Cerebellum (tissue), 4 donors: ENCODE measurements at places on chromosomes 11 and 22. TPM values are rescaled to one million over a fixed set of nuclear protein-coding genes. Genes with fewer than 3 reads are reported as not detected.
A peak's percentile ranks its signal among the peaks of the same experiment; 100 is the strongest.

The OR8G5 gene
- not detected for total RNA-seq

The TUG1 gene
- total RNA-seq, result 103 TPM

The OR51E2 gene
- 0.18 TPM for total RNA-seq

The MMP13 gene
- 0.18 TPM for total RNA-seq

The YPEL4 gene
- total RNA-seq, result 1.8 TPM

The C1QTNF4 gene
- total RNA-seq, result 17.7 TPM

The PKDREJ gene
- total RNA-seq, result under 0.01 TPM

The ARVCF gene
- total RNA-seq, result 64.5 TPM

The TENM4 gene
- total RNA-seq, result 33.4 TPM

The P4HA3 gene
- total RNA-seq, result 0.45 TPM

The RIMBP3B gene
- total RNA-seq, result 0.27 TPM

The FOXRED2 gene
- 16.1 TPM for total RNA-seq

The EMID1 gene
- total RNA-seq, result 8.0 TPM

The RFPL3 gene
- total RNA-seq, result not detected

The DRD4 gene
- total RNA-seq, result 0.64 TPM

The NAALAD2 gene
- 19.2 TPM for total RNA-seq

DNA sequence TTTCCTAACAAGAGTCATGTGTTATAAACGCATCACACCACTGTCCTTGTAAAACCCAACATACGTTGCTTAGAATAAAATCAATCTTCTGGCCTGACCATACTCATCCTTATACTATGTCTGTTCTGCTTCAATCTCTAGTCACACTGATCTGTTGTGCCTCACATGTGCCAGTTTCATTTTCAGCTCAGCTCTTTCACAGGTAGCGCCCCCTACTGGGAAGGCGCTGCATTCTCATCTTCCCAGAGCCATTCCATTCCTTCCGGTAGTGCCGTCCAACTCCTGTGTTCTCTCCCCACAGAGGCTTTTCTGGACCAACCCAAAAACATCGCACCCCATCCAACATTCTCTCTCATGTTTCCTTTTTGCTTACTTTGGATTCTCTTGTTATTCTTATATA is 22.2 kb downstream of the CASP5 start:
- DNase-seq, result no peak

DNA sequence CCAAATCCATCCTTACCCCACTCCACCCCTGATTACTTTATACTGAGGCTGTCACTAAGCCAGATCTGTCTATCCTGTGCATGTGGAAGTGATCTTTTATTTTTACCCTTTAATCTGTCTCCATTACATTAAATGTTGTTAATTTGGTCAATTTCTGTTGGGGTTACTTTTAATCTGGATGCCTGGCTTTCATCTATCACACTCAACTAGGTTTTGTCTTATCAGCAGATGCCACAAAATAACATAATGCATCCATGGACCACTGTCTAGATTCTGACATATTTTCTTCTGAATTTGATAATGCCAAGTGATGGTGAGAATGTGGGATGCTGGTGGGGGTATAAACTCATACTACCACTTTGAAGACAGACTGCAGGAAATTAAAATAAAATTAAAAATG is 108.4 kb downstream of the FDX1 start:
- DNase-seq, result no peak

DNA sequence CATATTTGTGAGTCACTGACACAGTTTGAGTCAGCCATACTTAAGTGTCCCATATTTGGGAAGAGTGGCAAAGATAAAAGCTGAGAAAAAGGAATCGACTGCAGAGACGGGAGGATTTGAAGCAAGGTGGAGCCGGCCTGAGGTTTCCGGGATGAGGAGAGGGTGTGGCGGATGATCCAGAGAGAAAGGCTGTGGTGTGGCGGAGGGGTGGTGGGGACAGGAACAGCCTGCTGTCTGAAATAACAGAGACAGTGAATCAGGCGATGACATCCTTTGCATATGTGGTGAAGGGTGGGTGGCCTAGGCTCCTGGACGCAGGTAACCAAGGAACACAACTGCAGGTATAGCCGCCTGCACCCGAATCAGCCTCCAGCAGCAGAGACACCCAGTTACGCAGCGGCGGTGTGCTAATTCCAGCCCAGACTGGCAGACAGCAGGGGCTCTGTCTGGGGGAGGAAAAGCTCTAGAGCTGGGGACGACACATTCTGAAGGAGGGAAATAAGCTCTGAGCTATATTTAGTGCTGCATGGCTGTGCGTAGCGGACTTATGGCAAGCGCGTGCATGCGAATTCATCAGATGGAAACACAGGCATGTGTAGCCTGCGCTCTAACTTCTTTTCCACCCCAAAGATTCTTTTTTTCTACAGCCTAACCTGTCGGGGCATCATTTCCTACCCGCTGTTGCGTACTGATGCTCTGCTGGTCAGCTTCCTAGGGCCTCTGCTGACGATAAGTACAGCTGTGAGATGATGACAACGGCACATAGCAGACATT is 62.7 kb upstream of the BARX2 start:
- DNase-seq, result no peak

GRCh38 chr22:31627223-31627731 is 34.7 kb downstream of the PISD start:
- DNase-seq, result no peak

- DNase-seq, result no peak
Observed at GRCh38 chr22:49460592-49461281, 366.9 kb downstream of the BRD1 start.

GRCh38 chr11:15300341-15300740 is 185.6 kb downstream of the INSC start:
- DNase-seq, result no peak

GRCh38 chr11:20844630-20845029 is 175.2 kb downstream of the NELL1 start:
- no peak for DNase-seq

GRCh38 chr11:124900464-124900863 is 2.8 kb upstream of the ROBO4 start:
- DNase-seq, result no peak

DNA sequence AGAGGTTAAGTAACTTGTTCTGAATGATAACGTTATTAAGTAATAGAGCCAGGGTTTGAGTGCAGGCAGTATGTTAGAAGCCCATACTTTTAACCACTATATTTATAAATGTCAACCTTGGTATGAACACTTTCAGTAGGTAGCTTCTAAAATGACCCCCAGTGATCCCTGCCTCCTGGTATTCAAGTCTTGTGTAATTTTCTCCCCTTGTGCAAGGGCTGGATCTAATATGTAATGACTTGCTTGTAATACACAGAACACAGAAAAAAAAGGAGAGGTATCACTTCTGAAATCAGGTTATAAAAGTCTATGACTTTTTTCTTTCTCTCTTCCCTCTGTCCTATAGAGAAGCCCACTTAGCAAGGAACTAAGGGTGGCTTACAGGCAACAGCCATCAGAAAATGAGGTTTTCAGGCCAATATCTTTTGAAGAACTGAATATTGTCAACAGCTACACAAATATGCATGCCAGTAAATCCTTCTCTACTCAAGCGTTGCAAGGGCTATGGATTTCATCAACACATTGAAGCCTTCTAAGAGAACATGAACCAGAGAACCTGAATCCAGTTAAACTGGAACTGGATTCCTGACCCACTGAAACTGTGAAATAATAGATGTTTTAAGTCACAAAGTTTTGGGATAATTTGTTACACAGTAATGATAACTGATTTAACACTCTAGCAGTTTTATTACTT is 712.3 kb downstream of the METTL15 start:
- DNase-seq, result no peak

GRCh38 chr11:19091366-19091765 is 25.6 kb upstream of the ZDHHC13 start:
- DNase-seq, result no peak

GRCh38 chr11:7918141-7918540 is 12.9 kb downstream of the OR10A6 start:
- no peak for DNase-seq

DNA sequence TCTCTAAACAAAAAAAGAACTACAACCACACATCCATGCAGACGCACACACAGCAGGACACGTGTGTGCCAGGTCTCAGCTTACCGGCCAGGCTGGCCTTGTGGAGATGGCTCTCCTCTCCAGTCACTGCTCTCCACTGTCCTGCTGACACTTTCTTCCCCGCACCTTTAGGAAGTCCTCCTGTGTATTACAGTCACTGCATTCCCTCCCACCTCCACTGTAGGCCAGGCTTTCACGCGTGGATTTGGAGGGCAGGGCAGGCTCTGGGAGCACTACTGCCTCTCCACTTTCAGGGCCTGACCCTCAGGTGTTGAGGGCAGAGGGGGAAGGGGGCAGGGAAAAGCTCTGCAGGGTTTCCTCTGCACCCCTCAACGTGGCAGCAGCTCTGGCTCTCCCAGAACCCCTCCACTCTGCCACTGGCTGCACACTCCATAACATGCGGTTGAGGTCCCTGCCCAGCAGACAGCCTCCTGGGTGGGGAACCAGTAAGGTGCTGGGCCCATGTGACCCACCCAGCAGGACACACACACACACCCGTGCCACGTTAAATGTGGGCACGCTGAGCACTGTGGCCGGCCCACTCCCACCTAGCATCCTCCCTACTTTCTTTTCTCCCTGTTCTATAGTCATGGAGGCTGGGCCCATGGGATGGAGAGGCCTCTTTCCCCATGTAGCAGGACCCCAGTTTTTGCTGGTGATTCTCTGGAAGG is 107.0 kb upstream of the PITPNB start:
- no peak for DNase-seq

GRCh38 chr22:44449683-44450425 is 48.2 kb downstream of the RTL6 start:
- DNase-seq, result no peak

- DNase-seq, result no peak
Observed at GRCh38 chr11:60528465-60528864, 13.3 kb downstream of the MS4A13 start.

DNA sequence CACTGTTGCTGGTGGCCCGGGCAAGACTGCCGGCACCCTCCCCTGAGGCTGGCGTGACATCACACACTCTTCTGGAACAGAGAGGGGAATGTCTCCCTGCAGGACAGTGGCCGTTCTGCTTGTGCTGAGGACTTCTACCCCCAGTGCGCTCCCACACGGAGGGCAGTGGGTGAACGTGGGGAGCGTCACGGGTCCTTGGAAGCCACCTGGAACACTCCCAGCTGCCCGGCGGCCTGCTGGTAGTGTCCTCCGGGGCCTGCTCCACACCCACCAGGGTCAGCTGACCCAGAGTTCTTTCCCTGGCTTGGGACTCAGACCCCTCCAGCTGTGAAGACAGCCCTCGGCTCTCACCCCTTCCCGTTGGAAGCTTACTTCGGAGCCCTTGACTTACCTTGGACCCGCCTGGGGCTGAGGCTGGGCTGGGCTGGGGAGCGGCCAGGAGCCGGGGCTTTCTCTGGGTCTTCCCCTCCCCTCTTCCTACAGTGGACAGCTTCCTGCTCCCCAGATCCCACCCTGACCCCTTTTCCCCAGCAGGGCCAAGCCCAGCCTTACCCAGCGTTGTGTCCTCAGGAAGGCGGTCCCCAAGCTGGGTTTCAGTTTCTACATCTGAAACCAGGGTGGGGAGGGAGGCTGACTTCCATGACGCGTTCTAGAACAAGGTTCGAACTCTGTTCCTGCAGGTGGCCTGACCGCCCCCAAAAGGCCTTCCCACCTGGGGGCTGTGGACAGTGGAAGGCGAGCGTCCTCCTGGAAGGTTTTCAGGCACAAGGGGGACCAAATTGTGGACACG is 14.8 kb upstream of the GAL start:
- DNase-seq, result no peak

DNA sequence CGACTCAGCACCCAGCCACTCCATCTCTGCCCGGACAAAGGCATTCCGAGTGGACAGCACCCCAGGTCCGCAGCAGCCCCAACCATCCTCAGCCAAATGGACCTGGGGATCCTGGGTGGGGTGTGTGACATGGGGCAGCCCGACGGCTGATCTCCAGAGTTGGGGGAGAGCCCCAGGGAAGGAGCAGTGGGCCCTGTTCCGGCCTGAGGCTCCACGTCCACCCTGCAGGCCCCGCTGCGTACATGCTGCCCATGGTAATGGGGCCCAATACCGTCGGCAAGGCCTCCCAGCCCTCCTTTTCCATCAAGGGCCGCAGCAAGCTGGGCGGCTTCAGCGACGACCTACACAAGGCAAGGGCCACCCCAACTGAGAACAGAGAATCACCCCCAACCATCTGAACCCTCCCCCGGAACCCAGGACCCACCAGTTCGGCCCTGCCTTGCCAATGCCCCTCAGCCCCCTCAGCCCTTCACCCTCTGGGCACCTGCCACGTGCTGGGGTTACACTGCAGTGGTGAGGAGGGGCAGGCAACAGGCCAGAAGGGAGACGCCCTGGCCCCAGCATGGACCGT is 5.4 kb downstream of the SCGB1C1 start:
- no peak for DNase-seq

GRCh38 chr11:36151933-36152580 is 137.2 kb downstream of the COMMD9 start:
- no peak for DNase-seq

GRCh38 chr22:23103199-23103954 is 33.1 kb downstream of the GNAZ start:
- peak; percentile 78 for DNase-seq

DNA sequence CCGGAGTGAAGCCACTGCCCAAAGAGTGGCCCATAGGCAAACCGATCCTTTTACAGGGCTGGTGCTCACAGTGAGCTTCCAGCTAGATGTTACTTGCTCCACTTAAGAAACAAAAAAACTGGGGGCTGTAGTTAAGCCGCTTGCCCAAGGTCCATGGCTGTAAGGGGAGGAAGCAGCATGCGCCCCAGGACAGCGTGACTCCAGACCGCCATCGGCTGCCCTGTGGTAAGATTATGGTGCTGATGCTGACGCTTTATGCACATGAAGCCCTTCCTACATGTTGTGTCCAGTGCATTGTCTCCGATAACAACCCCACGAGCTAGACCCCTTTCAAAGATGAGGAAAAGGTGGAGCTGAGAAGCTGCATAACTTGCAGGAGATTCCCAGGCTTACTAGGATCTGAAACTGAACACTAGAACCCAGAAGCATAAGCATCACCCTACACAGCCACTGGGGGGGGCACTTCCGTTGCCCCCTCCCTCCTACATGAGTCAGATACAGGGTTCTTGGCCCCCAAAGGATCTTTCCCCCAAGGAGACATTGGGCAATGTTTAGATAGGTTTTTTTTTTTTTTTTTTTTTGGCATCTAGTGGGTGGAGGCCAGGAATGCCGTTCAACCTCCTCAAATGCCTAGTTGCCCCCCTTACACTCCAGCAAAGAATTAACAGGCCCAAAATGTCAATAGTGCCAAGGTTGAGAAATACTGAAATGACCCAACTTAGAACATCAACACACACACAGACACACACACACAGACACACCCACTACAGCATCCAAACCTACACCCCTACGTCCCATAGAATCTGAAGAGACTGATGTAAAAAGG is 53.9 kb downstream of the MN1 start:
- no peak for DNase-seq

GRCh38 chr22:20979243-20979809 is 2.8 kb upstream of the LZTR1 start:
- no peak for DNase-seq
